KG1 (cell line): ENCODE measurements at places on chromosomes 4 and X.

DNA sequence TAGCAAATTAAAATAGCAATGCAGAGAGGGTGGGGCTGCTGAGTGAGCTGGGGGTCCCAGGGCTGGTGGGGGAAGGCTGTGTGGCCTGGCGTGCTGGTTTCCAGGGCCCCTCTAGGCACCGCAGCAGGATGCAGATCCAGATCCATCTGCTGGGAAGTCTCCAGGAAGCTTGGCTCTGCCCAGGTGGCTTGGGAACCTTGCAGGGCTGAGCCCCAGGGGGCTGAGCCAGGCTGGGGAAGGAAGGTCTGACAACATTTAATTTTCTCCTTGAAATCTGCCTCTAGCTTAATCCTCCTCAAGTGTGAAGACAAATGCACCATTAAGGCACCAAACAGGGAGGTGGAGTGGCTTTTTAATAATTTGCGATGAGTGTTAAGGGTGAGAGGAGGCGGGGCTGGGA, 31.7 kb downstream of the SORCS2 start:
- DNase-seq: no peak

DNA sequence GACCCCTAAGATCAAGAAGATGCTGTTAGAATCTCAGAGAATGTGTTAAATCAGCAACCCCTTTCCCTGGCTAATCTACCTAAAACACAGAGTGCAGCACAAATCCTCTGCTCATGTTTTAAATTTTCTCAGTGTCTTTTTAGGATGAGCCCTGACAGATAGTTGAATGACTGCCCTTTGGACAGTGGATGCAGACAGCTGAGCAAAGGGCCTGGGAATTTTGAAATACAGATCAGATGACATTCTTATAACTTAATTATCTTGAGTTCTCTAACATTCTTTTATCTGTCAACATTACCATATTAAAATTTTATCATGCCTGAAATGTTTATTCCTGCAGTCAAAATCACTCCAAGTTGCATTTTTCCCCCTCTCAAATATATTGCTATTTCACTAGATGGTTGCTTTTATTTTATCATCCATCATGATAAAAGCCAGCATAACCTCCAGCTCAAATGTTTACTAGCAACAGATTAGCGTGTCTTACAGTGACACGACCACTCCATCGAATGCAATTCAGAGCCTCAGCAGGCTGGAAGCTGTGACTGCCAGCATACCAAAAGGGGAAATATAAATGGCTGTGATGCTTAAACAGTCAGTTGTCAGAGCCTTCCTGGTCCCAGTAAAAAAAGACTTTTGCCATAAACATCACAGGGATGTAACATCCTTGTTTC, 22.8 kb upstream of the ARHGAP24 start:
- no peak for DNase-seq

DNA sequence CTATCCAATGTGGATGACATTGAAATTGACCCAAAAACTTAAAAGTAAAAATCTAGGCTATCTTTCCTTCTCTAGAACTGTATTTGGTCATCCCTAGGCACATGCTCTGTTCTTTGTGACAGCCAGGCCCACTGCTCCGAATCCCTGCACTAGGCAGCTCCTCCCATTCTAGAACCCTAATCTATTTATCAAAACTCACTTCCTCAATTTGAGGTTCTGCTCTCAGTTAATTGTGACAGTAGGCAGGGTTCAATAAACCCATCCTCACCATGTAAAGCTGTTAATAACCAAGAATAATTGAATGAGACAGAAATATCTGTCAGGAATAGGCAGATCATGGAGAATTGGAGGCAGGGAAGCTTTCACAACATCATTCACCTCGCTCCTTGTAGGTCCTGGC, 51.9 kb upstream of the IRF2 start:
- DNase-seq: no peak

GRCh38 chr4:127759228-127759820, 22.8 kb upstream of the HSPA4L start:
- DNase-seq: no peak

DNA sequence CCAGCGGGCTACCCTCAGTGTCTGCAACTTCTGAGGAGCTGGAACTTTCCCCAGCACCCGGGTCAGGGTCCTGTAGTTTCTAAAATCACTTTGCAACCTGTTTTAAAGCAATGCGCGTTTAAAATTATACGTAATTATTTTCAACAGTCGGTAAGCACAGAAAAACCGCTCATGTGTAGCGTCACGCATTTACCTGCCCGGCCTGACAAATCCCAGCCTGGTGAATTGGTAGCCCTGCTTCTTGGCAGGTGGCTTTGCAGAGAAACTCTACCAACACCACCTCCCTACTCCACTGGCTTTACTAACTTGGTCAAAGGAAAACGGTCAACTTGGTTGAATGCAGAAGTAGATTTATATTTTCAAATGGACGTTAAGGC, 640 bp downstream of the BANK1 start:
- no peak for DNase-seq

DNA sequence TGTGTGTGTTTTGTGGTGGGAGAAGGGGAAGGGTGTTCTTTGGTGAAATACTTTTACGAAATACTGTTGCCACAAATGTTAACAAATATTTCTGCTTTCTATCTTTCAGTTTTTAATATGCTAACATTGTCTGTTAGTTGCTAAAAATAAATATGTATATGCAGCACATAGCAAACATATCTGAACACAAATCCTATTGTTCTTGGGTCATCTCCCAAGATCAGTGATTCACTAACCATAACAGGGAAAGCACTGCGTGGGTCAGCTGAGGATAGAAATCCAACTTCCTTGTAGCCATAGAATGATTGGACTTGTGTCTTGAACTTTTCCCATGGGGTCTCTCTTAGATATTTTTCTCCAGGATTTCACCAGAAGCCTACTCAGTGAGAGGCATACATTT, 250.3 kb upstream of the FAM47A start:
- DNase-seq: no peak

GRCh38 chr4:113741956-113742355, 19.6 kb downstream of the CAMK2D start:
- no peak for DNase-seq

DNA sequence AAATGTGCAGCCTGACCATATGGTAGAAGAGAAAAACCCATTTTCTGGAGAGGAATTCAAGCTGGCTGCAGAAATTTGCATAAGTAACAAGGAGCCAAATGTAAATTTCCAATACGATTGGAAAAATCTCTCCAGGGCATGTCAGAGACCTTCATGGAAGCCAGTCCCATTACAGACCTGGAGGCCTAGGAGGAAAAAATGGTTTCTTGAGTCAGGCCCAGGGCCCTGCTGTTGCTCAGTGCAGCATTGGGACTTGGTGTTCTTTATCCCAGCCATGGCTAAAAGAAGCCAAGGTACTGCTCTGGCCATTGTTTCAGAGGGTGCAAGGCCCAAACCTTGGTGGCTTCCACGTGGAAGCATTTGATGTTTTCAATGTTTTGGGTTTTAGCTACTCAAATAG, 70.6 kb downstream of the MAGEC2 start:
- no peak for DNase-seq

GRCh38 chr4:150934022-150934421, 81.1 kb downstream of the LRBA start:
- DNase-seq: no peak

GRCh38 chr4:17599826-17600225, 14.6 kb upstream of the MED28 start:
- DNase-seq: no peak

DNA sequence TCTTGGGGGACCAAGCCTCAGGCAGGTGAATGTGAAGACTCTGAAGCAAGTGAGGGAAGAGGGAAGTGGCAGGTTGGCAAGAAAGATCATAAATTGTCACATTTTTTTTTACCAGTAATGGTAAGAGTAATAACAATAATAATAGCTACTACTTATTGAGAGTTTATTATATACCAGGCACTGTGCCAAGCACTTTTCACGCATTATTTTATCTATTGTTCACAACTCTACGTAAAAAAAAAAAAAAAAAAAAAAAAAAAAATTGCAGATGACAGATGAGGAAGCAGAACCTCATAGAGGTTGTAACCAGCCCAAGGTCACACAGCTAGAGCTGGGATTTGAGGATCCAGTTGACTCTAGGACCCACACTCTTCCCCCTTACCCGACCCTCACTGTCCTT, 40.9 kb downstream of the TSC22D3 start:
- no peak for DNase-seq

- no peak for DNase-seq
These were observed 4.1 kb downstream of the HS6ST2 start for GRCh38 chrX:132954323-132954722.

DNA sequence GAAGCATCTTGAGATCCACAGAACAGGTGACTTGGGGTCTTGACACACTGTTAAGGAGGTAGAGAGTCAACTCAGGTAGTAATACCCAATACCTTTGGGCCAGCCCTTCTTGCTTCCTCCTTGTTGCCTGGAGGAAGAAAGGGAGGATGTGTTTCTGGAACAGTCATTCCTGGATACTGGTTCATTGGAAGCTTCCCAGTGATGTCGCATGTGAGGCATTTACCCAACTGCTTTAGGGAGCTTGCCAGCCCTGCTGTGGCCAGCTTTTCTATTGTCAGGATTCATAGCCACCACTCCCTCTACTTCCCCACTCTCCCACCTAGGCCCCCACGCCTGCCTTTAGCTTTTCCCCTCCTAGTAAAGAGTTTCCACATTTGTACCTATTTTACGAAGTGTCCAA, 310.3 kb upstream of the PRPS2 start:
- no peak for DNase-seq
